ENCODE measurements at places on chromosomes 2 and 18.

DNA sequence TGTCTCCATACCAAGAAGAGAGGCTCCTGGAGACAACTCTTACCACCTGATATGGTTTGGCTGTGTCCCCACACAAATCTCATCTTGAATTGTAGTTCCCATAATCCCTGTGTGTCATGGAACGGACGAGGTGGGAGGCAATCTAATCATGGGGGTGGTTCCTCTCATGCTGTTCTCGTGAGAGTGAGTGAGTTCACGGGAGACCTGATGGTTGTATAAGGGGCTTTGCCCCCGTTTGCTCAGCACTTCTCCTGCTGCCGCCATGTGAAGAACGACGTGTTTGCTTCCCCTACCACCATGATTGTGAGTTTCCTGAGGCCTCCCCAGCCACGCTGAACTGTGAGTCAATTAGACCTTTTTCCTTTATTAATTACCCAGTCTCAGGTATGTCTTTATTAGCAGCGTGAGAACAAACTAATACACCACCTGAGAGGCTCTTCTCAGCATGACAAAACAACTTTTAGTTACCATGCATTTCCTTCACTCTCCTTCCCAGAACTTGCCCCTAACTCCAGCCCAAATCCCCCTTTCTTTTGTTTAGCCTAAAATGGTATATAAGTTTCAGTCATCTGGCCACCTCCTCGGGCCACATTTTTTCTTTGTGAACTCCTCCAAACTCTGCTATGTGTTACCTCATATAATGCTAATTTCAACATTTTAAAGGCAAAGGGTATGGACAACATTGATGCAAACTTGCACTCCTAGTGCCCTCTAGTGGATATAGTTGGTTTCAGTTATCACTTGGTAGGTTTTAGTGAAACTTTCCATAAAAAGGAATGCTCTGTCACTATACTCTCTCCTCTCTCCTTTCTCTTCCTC lies 58.6 kb upstream of the SLC25A52 start:
- DNase-seq, result peak; percentile 49

DNA sequence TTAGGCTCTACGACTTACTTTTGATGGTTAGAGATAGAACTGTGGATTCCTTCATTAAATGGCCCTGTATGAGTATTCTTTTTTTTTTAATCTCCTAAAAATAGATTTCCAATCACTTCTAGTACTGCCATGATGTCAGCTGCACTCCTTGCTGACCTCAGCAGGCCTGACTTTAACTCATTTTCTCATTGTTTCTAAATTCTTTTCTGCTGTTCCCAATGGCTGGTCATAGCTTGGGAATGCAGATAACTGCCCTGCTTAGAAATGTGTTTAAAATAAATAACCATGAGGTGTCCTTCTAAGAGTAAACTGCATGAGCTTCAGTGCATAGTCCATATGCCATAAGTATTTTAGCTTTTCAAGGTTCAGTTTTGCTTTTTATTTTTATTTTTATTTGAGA lies 15.7 kb downstream of the CCDC85A start:
- DNase-seq, result no peak

GRCh38 chr2:100397118-100397860 lies 20.2 kb downstream of the CHST10 start:
- no peak for DNase-seq

- no peak for DNase-seq
Observed at GRCh38 chr18:22641958-22642357, 224.2 kb upstream of the CTAGE1 start.

DNA sequence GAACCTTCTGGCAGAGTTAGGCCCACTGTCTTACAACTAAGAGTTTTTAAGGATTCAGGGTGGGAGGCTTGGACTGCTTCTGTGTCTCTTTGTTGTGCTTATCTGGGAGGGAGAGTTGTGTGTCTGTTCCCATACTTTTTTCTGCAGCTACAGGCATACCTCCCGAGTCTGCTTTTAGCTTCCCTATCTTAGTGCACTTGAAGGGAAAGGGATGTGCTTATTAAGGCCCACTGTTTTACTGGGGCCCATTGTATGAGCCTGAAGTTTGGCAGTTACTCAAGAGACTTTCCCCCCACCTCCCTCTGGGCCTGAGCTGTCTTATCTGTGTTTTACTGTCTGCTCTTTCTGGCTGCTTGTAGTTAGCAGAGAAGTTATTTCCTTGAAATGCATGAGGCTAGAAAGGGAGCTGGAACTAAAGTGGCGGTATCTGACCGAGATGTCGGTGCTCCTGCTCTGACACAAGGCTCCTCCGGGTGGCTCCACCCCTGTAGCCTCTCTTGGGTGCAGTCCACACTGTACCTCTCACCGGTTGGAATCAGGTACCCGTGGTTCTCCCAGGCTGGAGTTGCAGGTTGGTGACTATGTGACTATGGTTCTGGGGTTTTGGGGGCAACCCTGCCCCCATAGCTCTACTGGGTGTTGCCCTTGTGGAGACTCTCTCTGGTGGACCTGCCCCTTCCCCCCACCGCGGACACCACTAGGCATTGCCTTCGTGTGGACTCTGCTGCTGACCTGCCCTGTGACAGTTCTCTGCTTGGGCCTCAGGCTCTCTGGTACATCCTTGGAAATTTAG lies 12.9 kb downstream of the UBR3 start:
- no peak for DNase-seq

- no peak for DNase-seq
Observed at GRCh38 chr2:9196637-9197036, 10.0 kb upstream of the ASAP2 start.

- DNase-seq, result no peak
Observed at GRCh38 chr2:68320118-68320641, 431 bp upstream of the CNRIP1 start.

- DNase-seq, result no peak
Observed at GRCh38 chr2:59752512-59752911, 800.9 kb downstream of the BCL11A start.

GRCh38 chr2:8552293-8552801 lies 129.5 kb upstream of the ID2 start:
- no peak for DNase-seq

Measured in LoVo (cell line).